ENCODE measurements at places on chromosomes 5 and 9.

- DNase-seq = no peak
Measured at GRCh38 chr5:2003690-2004365, 121.1 kb upstream of the IRX4 start.

GRCh38 chr5:4643190-4643589 is 496.9 kb upstream of the ADAMTS16 start:
- DNase-seq = no peak

DNA sequence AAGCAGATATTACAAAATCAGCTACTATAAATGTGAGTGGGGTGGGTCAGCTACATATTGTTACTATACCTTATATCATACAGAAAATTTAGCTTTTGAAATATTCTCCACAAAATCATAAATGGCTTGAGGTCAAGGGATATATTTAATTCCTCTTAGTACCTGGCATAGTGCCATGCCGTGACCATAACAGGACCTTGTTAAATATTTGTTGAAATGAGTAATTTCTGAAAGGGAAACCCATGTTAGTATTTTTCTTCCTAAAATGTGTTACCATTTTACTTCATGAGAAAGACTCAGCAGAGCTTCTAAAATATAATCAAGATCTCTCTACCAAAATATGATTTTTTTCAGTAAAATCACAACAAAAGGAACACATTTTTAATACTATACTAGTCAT is 14.8 kb downstream of the ATP10B start:
- DNase-seq = no peak

DNA sequence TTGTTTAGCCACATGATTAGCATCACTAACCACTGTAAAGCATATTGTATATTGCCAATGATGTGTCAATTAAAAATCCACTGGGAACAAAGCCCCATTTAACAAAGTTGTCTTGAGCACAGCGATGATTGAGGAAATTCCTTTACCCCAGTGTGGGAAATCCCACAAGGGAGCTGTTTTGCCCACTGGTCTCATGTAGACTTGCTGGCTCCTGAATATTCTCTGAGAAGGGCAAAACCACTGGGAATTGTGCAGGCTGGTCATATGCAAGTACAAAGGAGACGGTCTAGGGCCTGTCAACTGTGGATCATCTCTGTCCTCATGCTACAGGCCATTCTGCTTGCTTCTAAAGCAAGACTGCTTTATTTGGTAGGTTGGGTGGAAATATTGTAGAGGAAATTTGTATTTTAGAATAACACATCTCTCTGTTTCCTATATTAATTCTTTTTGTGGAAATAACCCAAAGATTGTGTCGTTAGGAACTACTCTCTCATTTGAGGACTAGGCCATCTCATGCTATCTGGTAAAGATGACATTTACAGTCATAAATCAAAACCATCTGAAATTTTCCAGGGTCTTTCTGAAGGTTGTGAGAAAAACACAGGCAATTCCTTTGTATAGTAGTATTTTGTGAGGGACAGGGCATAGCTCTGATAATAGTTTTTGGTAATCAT is 60.2 kb downstream of the PARP8 start:
- DNase-seq = no peak

GRCh38 chr5:159553792-159554191 is 223.5 kb upstream of the IL12B start:
- DNase-seq = no peak

- no peak for DNase-seq
Measured at GRCh38 chr5:74870299-74871067, 4.3 kb upstream of the FAM169A start.
